ENCODE measurements at places on chromosomes 5 and 9.

- no peak for DNase-seq
Observed at GRCh38 chr5:124342986-124343385, 403.5 kb downstream of the ZNF608 start.

- no peak for DNase-seq
Observed at GRCh38 chr5:161274951-161275350, 271.6 kb downstream of the GABRB2 start.

DNA sequence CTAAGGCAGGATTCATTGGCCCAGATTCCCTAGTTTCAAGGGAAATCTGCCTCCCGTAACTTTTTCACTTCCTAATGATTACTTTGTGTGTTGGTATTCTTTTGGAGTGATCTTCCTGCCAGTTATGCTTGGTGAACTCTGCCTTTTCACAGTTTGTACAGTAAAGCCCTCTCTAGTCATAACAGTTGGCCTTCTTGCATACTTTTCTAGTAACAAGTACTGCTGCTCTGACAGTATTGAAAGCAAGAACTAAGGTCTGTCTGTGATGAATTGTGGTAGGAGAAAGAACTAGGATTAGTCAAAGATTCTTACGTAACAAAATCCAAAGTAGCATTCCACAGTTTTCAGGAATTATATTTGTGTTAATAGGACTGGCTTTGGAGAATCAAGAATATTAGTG, 1457.2 kb upstream of the WWC1 start:
- DNase-seq: no peak

GRCh38 chr9:69252436-69252835, 72.6 kb upstream of the ENTREP1 start:
- DNase-seq: no peak

GRCh38 chr5:114363837-114364236, 2.0 kb downstream of the KCNN2 start:
- no peak for DNase-seq

DNA sequence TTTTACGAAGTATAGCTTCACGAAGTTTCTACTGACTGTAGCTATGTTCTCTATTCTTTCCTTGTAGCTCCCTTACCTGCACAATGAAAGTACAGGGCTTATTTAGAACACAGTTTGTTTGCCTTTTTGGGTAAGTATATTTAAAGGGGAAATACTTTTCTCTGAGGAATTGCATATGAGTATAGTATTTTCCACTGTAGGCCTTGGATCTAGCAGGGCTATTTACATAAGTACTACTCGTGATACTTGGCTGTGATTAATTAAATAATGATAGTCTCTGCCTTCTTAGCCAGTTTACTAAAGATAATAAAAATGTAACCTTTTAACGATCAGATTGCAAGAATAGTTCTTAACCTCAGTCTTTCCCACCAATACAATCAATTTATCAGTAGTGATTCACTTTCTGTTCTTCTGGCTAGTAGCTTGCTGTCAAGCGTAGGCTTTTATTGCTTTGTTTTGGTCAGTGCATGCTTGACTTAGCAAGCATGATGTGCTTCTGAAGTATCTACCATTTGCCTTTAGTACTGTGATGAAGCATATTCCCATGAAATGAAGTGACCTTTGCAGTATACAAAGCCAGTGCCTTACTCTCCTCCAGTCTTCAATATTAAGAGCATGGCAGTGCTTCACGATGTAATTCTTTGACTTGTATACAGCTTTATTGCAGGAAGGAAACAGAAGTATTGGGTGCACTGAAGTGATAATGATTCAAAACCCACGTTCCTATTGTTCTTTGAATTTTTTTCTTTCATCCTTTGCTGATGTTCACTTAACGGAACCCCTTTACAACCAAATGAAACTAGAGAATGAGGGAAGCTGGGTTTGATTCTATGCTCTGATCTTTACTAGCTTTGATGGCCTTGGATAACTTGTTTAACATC, 64.2 kb downstream of the SLC44A1 start:
- DNase-seq: no peak

DNA sequence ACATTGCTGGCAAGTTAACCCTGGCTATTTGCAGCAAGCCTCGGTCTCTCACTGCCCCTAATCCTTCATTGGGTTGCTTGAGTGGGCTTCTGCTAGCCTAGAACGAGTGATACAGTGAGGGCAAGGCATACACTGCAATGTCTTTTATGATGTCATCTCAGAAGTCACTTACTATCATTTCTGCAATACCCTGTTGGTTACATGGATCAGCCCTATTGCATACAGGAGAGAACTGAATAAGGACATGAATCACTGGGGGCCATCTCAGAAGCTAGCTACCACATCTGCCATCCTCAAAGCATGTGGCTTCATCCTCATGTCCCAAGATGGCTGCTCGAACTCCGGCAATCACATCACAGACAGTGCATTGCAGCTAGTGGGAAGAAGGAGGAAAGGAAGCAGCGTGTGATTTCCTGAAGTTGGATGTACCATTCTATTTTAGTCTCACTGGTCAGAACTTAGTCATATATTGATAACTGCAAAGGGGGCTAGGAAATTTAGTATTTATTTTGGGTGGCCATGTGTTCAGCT, 33.3 kb upstream of the CDKN2AIPNL start:
- DNase-seq: no peak

GRCh38 chr9:17628624-17629023, 49.8 kb downstream of the SH3GL2 start:
- DNase-seq: no peak

DNA sequence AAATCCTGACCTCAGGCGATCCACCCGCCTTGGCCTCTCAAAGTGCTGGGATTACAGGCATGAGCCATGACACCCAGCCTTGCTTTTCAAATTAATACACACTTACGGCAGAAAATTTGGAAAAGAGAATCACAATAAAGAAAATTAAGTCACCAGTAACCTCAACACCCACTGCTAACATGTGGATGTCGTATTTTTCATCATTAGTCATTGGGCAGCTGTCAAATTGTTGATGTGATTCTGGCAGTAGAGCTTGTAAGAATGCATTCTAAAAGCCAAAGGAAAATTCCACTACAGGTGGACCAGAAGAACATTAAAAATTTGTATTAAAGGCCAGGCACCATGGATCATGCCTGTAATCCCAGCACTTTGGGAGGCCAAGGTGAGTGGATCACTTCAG, 237.3 kb upstream of the TUT7 start:
- no peak for DNase-seq

DNA sequence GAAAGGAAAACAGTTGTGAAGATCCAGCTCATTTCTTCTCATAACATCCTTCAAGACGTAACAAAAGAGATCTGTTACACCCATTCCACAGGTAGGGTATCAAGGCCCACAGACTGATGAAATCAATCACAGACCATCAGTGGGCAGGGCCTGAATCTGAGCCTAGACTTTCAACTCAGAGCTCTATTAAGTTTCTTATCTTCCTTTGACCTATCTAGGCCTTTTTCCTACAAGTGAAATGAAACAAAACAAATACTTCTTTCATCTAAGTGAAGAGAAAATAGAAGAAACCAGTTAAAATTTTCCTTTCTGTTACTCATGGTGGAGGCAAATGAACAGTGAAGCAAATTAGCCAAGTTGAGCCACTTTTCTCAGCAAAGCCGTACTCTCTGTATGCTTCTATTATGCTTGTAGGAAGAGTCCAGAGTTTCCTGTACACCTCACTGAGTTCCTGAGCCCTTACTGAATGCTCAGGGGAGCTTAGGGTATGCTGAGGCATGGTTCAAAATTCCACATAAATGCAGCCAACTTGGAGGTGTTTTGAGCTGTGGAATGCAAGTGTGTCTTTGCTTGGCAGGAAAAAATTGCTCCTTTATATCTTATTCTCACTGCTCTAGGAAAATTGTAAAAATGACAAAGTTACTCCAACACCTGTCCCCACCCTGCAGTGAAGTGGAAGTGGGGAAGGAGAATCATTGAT, 91.9 kb downstream of the FEM1C start:
- DNase-seq: no peak

DNA sequence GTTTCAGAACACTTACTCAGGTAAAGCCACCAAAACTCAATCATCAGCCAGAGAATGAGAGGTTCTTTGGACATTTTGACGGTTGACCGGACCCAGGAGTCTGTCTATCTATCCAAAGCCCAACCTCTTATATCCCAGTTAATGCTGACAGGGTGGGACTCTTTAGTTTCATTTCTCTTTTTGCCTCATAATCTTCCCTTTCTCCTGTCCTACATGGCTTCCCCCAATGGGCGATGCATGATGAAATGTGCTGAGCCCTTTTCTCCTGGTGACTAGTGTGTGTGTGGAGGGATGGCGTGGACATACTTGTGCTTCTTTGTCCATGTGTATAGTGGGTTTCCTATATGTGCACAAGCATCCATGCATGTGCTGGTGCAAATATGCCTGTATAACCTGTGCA, at the start of gene TIMD4:
Gene TIMD4, minus strand, starts transcription at position 102 of the 400 bp plus-strand sequence. Its CDS starts 28 bp downstream, at position 74.
- no peak for DNase-seq

- DNase-seq: no peak
Observed at GRCh38 chr5:64147849-64148441, 17.7 kb upstream of the RNF180 start.

- no peak for DNase-seq
Observed at GRCh38 chr5:82834151-82834550, 243.0 kb downstream of the TMEM167A start.

Data from stimulated activated CD4-positive, alpha-beta T cell treated with anti-CD3 and anti-CD28 coated beads, Interleukin-1b, Interleukin-23, amount 100 ng/mL, for 1 hour (primary cell).